Epithelial cell of prostate (primary cell): ENCODE measurements at places on chromosomes 2 and 18.

- DNase-seq = no peak
Observed at GRCh38 chr2:36707050-36707449, 10.5 kb downstream of the VIT start.

DNA sequence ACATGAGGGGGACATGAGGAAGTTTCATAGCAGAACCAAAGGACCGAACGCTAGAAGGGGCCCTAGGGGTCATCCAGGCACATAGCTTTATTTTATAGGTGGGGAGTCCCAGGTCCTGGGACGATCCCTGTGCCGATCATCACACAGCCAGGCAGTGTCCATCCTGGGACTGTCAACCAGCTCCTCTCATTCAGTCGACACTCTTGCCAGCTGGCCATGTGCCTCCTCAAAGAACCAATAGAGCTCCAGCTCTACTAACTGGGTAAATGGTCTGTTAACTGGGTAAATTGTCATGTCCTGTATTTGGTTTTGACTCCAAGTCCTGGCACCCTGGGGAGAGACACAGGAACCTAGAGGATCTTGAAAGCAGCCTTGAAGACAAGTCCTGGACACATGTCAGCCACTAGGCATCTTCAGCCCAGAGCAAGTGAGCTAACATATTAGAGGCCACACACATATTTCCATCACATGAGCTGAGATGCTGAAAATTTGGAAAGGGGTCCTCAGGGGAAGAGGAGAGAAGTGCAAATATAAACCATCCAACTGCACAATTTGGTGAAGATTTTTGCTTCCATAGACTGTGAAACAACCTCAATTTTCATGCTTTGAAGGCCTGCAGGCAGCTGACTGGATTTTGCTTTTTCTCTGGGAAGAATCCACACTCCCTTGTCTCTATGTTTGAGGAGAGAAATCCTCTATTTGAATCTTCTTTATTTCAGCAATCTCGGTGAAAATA lies 361.1 kb upstream of the SLC14A2 start:
- DNase-seq = no peak

GRCh38 chr2:34979148-34979547 lies 1376.4 kb upstream of the CRIM1 start:
- DNase-seq = no peak

DNA sequence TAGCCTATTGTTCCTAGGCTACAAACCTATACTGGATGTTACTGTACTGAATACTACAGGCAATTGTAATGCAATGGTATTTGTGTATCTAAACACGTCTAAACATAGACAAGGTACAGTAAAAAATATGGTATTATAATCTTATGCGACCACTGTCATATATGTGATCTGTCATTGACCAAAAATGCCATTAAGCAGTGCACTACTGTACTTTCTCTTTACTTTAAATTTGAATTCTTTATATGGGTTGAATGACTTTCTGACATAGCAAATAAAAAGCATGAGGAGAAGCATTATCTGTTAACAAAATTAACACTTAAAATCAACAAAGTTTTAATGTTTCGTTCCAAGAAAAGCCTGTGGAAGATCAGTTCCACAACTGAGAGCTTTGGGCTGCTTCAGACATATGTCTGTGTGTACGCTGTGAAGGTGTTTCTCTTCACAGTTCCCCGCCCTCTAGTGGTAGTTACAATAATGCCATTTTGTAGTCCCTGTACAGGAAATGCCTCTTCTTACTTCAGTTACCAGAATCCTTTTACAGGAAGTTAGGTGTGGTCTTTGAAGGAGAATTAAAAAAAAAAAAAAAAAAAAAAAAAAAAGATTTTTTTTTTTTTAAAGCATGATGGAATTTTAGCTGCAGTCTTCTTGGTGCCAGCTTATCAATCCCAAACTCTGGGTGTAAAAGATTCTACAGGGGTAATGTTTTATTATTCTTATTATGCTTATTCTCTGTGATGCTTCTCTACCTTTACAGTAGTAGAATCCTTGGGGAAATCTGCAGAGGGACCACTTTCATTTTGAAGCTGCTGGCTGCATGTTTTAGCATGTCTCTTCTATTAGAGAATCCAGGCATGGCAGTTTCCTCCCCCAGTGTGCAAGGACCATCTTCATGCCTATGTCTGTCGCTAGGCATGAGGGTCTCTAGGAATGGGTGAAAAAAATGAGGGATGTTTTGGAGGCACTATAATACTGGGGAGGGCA lies 54.5 kb downstream of the SCN2A start:
- peak; percentile 55 for DNase-seq

- no peak for DNase-seq
Observed at GRCh38 chr2:144358979-144359541, 160.9 kb downstream of the ZEB2 start.

- DNase-seq = no peak
Observed at GRCh38 chr2:175599966-175600831, 401.9 kb downstream of the LNPK start.

- no peak for DNase-seq
Observed at GRCh38 chr2:28991021-28991420, 9.9 kb downstream of the TOGARAM2 start.

- peak; percentile 18 for DNase-seq
Observed at GRCh38 chr2:112187805-112188596, 49.8 kb downstream of the FBLN7 start.

DNA sequence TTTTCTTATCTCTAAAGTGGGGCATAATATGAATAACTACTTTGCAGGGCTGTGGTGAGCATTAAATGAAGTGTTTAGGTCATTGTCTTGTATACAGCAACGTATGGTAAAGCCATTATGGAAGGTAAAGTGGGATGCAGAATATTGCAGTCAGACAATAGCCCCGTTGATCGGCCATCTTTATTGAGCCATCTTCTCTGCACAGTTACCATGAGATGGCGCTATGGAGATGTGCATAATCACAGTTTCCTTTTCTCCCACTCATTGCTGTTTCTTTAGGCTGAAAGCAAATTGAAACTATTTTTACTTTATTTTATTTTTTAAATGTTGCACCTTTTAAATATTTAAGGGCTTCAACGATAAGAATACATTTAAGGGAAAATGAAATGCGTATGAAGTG lies 108.9 kb downstream of the THSD7B start:
- no peak for DNase-seq

- DNase-seq = no peak
Observed at GRCh38 chr2:98374958-98375570, 28.8 kb downstream of the CNGA3 start.

GRCh38 chr2:226887940-226888339 lies 52.1 kb downstream of the RHBDD1 start:
- DNase-seq = no peak

DNA sequence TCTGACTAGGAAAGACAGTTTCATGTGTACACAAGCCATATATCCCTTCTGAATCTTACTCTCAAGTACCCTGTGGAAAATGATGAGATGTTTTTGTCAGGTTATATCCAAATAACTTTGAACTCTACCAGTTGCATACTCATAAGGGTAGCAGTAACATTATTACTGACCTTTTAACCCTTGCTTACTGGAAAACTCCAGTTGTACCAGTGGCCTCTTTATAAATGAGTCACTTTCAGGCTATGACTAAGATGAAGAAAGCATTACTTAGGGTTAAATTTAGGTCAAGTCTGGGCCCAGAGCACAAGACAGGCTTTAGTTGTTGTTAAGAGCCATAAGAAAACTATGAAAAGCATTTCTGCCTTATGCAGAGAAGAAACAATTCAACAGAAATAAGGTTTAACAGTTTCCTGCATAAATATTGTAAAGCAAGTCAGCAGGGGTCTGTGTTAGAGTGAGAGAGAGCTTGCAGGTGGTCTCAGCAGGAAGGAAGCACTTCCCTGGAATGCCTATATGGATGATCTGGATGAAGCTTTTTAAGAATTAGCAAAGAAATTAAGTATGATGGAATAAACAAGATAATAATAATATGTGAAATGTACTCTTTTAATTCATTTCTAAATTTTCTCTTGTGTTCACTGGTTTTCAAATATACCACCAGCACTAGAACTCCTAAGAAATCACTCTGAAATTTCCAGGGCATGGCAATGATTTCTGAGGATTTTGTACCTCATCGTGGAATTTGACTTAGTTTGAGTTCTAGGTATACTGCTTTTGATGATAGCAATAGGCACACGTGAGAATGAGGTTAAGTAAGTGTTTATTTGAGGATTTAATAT lies 126.6 kb downstream of the UBE2E3 start:
- peak; percentile 52 for DNase-seq

DNA sequence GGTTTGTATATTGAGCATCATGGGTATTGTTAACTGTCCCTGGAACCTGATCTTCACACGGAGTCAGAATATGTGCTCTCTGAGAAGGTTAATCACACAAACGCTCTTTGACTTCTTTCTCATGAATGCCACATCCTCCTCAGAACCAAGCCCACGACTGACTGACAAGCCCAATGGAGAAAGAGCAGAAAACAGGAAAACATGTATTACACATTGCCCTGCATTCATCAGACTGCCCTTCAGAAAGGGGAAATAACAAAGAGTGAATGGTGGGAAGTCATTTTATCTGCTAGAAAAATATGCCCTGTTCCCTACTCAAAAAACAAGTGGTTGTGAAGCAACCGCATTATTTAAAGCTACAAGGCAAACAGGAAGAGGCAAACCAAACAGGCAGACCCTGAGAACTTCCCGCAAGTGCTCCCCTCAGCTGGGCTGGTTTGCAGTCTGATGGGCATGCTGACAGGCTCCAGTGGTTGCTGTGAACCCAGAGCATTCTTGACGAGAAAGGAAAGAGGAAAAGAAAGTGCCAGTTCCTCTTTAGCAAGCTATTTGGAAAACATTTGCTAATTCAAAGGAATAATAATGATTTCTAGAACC lies 172.9 kb upstream of the SETBP1 start:
- DNase-seq = no peak

- no peak for DNase-seq
Observed at GRCh38 chr18:24019641-24020331, 5.2 kb downstream of the TTC39C start.

DNA sequence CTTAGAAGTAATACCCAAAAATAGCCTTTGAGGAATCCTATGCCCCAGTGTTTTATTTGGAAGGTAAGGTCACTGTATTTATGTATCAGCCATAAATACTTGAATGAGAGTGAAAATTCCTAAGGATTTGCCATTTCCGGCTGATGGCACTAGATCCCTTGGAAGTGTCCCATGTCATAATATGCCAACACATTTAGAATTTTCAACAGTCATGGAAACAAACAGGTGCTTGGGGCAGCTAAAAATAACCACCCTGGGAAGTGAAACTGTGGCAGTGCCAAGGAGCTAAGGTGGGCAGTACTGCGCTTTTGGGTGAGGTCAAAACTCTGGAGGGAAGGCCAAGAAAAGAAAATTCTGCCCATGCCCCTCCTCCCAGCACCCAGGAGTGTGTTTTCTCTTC lies 80.2 kb downstream of the TCF7L1 start:
- DNase-seq = no peak

DNA sequence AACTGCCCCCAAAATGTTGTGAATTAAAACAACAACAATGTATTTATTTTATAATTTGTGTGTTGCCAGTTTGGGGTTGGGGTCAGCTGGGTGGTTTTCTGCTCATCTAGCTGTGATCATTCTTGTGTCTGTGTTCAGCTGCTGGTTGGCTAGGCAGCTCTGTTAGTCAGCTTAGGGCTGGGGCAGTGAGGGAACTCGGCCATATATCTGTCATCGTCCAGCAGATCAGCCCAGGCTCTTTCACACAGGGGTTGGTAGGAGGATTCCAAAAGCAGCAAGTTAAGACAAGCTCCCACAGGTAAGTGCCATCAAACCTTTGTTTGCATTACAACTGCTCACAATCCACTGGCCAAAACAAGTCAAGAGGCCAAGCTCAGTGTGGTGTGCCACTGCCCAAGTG lies 121.5 kb downstream of the LPIN1 start:
- DNase-seq = peak; percentile 68

DNA sequence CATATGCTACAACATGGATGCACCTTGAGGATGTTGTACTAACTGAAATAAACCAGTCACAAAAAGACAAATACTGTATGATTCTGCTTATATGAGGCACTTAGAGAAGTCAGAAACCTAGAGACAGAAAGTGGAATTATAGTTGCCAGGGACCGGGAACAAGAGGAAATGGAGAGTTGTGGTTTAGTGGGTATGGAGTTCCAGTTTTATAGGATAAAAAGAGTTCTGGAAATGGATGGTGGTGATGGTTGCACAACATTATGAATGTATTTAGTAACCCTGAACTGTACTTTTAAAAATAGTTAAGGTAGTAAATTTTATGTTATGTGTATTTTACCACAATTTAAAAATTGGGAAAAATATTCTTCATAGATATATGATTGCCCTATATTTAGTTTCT lies 97.7 kb downstream of the DPP4 start:
- no peak for DNase-seq

DNA sequence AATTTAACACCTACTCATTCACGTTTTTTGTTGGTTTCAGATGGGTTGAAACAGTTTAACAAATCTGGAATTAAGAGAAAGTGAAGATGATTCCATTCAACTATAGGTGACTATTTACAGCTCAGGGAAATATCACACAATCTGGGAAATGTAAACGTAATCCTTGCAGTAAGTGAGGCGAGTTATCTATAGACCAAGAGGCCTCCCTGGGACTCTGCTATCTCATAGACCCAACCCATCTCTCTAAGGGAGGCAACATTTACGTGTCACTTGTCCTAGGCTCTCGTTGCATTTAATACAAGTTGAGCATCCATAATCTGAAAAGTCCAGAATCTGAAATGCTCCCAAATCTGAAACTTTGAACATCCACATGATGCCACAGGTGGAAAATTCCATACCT lies 2.0 kb upstream of the MOB4 start:
- no peak for DNase-seq

- no peak for DNase-seq
Observed at GRCh38 chr18:60684843-60685513, 312.4 kb upstream of the MC4R start.

DNA sequence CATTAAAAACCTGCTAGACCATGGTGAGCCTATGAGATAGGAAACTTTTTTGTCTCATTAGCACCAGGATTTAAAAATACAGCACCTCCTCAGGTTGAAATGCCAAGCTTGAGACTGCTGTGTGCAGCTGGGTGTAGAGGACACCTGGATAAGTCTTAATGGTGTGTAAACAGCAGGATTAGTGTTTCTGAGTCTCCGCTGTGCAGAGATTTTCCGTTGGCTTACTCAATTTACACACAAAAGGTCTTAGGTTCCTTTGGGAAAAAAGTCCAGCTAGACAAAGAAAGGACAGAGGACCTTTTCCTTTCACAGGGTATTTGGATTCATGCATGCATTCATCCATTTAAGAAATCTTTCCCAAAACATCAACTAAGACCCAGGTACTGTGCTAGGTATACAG lies 168.1 kb downstream of the NRXN1 start:
- no peak for DNase-seq

DNA sequence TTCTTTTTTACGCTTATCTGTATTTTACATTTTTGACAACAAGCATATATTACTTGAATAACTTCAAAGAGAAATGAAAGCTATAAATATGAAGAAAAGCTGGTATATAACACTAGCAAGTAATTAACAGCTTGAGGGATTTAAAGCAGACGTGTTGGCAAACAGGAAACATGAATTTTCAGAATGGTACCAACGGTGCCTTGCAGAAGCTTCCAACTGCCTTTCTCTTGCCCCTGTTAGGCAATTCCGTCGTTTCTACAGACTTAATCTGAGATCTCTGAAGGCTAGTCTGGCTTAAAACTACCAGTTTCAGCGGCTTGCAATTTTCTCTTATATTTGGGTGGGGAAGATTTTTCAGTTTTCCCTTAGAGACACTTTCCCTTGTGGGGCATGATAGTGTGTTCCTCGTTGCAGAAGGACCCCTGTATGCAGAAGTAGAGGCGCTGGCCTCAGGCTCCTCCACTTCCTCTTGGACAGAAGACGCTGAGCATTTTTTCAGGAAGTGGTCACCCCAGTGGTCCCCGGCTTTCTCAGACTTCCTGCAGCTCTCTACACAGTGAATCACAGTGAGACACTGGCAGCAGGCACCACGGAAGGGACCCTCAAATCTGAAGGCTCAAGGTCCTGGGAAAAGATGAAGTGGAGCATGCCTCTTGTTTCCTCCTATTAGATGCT lies 56.2 kb upstream of the SLC16A14 start:
- DNase-seq = no peak
